ENCODE measurements at places on chromosomes 6 and 20.
A peak's percentile ranks its signal among the peaks of the same experiment; 100 is the strongest.

DNA sequence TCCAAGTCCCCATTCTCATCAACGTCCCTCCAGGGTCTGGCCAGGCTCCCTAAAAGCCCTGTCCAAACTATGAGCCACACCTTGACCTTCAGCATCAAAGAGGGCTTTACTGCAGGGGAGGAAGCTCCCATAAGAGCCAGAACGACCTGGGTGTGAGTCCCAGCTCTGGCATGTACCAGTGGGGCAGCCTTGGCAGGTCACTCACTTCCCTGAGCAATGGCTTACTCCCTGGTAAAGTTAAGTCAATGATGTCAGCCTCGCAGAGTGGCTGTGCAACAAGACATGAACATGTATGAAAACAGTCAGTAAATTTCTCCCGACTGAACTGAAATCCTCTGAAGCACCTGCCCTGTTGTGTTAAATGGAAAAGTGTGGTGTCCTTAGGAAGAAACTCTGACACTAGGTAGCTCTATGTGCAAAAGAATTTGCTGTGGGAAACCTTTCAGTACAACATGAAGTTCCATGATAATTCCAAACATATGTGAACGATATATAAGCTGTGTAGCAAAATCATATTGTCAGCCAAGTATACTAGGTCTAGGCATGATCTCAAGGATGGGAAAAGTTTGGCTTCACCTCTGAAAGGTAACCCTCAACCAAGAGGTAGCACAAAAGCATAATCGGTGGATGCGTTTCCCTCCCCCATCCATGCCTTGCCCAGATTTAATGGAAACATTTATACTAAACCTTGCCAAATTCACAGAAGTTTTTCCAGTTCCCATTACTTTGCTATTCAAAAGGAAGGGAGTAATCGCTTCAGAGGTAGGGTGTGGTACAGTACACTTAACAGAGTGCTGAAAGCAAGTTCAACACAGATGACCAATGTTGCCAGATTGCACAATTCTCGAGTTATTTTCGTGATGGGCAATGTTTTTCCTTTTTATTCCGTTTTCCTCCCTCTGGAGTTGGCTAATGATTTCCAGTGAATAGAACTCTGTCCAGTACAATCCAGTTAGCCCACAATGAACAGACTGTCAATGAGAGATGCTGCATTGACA, 49.0 kb upstream of the RANBP9 start:
- DNase-seq = no peak

DNA sequence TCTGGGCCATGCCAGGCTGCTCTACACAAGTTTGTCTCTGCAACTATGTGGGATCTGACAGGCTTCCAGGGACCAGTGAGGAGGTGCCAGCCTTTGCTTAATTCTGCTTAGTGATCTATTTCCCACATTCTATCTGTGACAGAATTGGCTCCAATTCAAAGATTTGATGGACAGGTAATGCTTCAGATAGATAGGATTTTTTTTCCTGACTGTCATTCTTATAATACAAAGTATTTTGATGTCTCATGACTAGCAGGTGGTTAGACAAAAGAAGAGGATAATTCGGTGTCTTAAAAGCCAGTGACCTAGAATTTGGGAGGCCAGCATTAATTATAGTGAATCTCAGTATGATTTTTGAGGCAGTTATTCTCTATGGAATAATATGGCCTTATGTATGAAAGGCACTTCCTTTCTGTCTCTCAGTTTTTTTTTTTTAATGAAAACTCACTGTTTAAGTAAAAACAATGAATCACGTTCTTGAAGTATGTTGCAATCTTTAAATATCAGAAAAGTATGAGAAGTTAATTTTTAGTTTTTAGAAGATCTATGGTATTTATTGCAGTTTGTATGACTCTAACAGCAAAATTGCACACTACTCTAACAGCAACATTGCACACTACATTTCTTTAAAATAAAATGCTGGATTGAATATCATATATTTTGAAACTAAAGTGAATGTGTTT, 43.7 kb downstream of the TMEM200A start:
- DNase-seq = no peak

GRCh38 chr6:151963001-151963400, 155.5 kb downstream of the ESR1 start:
- no peak for DNase-seq

- no peak for DNase-seq
These were observed 1.4 kb upstream of the PTPRT start for GRCh38 chr20:43191143-43191542.

DNA sequence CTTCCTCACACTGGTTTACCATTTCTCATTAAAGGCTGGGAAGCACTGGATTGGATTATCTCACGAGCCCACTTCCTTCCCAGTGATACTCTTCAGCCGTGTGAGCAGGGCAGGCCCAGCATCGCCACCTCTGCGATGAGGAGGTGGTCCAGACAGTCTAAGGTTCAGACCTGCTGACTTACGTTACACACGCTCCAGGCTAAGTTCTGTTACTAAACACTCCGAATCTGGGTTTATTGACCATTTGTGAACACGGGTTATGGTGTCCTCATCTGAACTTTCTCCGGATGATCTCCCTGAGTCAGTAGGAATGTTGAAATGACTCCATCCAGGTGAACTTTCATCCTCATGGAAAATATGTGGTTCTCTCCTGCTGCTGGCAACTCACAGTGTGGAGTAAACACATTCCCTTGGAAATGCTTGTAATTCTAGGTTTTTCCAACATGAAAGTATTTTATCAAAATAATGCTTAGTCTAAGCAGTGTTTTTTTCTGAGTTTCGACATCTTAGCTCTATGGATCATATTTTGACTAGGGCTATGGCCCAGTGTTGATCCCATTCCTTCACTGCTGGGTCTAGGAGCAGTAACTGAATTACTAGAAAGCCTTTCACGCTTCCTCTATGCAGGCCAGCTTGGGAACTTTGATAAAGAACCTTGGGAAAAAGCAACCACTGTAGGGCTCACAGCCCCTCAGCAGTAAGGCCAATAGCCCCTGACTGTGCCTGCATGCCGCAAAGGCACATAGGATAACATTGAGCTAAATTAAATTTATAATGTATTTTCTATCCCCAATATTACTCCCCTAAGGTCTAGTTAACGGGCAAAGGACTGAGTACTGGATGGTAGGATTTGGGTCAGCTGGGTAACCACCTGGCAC, 37.7 kb upstream of the PXDC1 start:
- no peak for DNase-seq

DNA sequence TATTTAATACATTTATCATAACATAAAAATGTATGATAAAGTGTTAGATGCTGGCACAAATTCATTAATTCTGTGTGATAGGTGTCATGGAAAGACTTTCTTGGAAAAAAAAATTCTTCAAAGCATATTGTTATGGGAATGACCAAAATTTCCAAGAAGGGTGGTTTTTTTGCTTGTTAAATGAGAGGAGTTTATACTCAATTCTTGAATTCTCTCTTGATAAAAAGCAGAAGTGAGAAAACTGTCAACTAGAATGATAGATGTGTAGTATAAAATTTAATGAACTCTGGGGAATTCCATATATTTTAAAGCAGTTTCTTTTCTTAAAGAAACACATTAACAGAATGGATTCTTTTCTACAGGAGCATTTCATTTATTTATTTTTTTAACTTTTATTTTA, 62.0 kb upstream of the SNAP91 start:
- DNase-seq = no peak

- DNase-seq = no peak
These were observed 12.1 kb downstream of the VAPB start for GRCh38 chr20:58401162-58401561.

GRCh38 chr6:167079853-167080297, 43.0 kb upstream of the CCR6 start:
- no peak for DNase-seq

DNA sequence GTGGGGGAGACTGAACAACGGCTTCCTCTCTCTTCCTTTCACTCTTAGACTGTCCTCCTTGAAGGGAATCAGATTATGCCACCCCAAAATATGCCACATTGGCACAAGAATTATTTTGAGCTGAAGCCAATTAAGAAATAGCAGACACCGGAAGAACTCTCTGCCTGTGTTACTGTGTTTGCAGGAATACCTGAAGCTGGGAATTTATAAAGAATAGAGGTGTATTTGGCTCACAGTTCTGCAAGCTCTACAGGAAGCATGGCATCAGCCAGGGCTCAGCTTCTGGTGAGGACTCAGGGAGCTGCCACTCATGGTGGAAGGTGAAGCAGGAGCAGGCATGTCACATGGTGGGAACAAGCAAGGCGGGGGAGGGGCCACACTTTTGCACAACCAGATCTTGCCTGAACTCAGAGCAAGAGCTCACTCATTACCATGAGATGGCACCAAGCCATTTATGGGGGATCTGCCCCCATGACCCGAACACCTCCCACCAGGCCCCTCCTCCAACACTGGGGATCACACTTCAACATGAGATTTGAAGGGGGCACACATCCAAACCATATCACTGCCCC, 46.0 kb downstream of the PCNA start:
- DNase-seq = no peak

- DNase-seq = no peak
These were observed at the start of gene SALL4 for GRCh38 chr20:51802170-51802751. SALL4 (minus strand) TSS chr20:51802521; CDS start chr20:51802408, 113 bp downstream.

GRCh38 chr20:38383147-38383546, 36.9 kb downstream of the LBP start:
- no peak for DNase-seq

- peak; percentile 15 for DNase-seq
These were observed 81.9 kb upstream of the E2F3 start for GRCh38 chr6:20319520-20320357.
